Esophagus squamous epithelium (tissue), 5 donors: ENCODE measurements at places on chromosomes 1 and 21.
A peak's percentile ranks its signal among the peaks of the same experiment; 100 is the strongest.

DNA sequence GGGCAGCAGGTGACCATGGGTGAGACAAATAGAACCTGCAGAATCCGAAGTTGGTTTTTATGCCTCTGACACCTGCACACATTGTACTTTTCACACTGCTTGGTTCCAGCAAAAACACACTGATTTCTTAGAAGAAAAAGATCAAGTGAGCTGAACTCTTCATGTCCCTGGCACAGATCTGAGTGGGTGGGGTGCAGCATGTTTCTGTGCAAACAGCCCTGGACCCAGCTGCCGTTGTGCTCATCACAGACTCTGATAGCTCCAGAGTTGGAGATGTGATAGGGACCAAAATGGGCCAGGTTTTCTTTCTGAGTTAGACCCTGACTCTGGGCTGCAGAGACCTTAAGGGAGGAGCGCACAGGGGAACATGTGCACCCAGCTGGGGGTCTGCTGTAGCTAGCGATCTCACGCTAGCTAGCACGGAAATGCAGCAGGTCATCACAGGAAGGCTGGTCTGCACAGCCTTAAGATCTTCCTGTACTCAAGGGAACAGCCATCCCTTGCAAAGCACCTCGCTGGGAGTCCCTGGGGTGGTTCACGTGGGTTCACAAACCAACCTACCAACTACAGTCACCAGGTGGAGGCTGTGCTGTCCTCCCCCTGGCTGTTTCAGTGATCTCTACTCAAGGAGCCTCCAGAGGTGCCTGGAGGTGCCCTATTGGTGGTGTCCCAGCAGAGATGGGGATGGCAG, 291.1 kb downstream of the PTPRU start:
- no peak for DNase-seq

DNA sequence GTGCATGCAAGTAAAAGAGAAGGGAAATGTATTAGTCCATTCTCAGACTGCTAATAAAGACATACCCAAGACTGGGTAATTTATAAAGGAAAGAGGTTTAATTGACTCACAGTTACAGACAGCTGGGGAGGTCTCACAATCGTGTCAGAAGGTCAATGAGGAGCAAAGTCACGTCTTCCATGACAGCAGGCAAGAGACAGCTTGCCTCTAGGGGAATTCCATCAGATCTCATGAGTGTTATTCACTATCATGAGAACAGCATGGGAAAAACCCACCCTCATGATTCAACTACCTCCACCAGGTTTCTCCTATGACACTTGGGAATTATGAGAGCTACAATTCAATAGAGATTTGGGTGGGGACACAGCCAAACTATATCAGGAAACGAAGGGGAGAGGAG, 8.1 kb downstream of the KRTAP21-3 start:
- no peak for DNase-seq

DNA sequence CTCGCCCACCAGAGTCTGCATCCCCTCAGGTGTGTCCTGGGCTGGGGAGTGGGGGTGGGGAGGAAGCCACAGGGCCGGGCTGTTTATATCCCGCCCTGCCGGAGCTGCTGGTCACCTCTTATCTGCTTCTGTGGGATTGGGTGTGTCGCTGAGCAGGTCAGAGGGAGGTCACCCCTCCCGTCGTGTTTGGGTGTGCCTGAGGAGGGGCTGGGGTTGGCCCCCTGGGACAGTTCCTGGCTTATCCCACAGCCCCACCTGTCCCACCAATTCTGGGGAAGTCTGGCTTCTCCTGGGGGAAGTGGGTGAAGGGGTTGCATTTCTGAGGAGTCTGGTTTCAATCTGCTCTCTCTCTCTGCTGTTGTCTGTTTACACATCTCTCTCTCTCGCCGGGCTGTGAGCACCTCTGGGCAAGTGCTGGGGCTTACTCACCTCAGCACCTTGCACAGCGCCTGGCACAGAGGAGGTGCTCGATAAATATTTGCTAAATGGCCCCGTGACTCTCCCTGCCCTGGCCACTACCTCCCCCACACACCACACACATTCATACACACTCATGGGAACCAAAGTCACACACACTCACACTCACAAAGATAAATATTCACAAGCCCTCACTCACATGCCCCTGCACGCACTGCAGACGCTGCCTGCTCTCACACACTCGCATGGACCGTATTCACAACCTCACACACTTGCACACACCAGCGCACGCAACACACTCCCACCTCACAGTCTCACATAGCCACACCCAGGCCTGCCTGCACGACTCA, 8.3 kb downstream of the ELF3 start:
- no peak for DNase-seq

- no peak for DNase-seq
These were observed 32.5 kb downstream of the ADAMTS5 start for GRCh38 chr21:26934383-26934782.

DNA sequence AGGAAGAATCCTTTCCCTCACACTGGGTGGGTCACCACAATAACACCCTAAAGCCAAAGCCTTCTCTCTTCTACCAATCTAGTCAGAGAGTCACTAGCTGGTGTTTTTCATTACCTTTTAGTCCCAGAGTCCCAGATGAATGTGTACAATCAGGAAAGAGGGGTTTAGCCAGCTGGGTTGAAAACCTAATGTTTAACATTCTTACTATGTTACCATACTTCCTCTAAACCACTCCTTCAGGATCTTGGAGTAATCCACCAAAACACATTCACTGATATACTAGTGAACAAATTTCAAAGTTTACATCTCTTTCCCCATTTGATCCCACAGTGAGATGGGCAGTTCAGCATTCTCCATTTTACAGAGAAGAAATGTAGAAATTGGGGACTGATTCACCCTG, 9.7 kb downstream of the LPAR3 start:
- no peak for DNase-seq

DNA sequence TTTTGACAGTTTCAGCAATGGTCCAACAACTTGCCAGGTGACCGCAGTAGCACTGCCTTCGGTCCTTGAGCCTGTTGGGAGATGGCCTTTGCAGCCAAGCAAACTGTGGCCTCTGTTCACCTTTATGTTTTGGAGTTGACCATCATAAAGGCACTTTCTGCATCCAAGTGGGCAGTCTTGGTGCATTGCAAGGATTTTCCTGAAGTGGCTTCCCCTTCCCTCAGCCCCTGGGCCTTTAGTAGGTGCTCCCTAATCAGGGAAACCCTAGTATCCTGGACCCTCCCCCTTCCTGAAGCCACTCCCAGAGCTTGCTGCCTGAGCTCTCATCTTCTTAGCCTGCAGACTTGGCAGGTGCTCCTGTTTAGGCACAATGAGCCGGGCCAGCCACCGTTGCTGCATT, 140.2 kb downstream of the TRABD2B start:
- no peak for DNase-seq

GRCh38 chr1:155166471-155167165, 6.5 kb downstream of the KRTCAP2 start:
- DNase-seq, result no peak

GRCh38 chr1:9426291-9426711, 113.0 kb upstream of the SLC25A33 start:
- peak; percentile 37 for DNase-seq

- no peak for DNase-seq
These were observed 680.3 kb downstream of the PLA2G4A start for GRCh38 chr1:187509091-187509490.

DNA sequence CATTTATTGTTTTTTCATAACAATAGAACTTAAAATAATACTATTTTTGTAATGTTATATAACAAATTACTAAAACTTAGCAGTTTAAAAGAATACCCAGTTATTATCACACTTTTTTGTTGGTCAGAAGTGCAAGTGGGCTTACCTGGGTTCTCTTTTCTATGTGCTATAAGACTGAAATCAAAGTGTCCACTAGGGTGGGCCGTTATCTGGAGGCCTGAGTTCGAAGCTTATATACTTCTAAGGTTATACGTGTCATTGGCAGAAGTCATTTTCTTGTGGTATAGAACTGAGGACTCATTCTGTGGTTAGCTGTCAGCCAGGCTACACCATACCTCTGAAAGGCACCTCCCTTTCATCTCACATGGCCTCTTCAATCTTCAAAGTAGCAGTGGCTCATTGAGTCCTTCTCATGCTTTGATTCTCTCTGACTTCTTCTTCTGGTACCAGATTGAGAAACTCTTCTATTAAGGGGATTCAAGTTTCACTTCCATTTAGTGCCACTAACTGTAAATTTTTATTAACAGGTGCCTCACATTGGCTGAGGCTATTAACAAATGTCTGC, 414.3 kb downstream of the AMY1C start:
- no peak for DNase-seq

GRCh38 chr21:25578056-25578961, 29.0 kb downstream of the MRPL39 start:
- DNase-seq, result no peak

DNA sequence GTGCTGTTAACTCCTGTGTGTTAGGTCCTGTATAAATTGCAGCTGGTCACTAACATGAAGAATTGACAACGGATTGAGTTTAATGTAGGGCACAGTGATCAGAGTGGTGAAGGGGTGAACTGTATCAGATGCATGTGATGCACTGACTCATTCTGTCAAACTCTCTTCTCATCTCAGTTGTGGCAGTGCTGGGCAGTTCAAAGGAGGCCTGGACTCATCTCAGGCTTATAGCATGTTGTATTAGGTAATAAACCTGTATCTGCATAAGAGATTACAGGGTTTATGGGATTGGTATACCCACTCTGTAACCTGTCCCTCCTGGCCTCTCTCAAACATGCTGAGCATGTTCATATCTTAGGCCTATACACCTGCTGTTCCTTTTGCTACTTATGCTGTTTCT, 12.4 kb upstream of the GBP3 start:
- no peak for DNase-seq

DNA sequence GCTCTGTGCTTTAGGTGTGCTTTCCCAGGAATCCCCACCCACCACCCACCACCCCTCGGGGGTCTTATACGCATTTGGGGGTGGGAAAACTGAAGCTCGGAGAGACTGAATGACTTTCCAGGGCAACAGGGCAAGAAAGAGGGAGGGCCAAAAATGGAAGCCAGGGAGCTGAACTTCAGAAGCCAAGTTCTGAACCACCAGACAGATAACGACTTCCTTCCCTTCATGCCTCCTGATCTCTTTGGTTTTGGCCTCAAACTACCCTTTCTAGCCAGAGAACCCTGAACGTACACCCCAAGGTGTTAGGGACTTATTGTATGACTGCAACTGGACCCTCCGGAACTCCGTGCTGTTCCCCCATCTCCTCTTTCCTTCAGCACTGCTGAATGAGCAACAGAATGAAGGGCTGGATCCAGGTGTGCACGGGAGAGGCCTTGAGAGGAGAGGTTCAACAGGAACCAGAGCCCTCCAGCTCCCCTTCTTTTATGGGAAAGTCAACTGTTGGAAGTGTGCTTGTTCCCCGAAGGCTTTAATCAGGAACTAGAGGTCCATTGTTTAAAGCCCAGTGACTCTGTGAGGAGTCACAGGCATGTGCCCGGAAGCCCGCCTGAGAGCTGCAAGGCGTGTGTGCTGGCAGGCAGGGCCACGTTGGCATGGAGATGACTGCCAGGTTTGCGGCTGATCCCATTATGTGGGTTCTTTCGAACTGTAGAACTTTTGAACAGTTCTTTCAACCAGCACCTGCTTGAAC, 3.1 kb downstream of the BACE2 start:
- DNase-seq, result no peak

GRCh38 chr1:63739452-63739851, 34.4 kb upstream of the ROR1 start:
- DNase-seq, result no peak

GRCh38 chr1:155008015-155008941, 5.7 kb downstream of the ZBTB7B start:
- DNase-seq, result no peak

- DNase-seq, result no peak
These were observed 8.0 kb upstream of the CELSR2 start for GRCh38 chr1:109241344-109241743.

DNA sequence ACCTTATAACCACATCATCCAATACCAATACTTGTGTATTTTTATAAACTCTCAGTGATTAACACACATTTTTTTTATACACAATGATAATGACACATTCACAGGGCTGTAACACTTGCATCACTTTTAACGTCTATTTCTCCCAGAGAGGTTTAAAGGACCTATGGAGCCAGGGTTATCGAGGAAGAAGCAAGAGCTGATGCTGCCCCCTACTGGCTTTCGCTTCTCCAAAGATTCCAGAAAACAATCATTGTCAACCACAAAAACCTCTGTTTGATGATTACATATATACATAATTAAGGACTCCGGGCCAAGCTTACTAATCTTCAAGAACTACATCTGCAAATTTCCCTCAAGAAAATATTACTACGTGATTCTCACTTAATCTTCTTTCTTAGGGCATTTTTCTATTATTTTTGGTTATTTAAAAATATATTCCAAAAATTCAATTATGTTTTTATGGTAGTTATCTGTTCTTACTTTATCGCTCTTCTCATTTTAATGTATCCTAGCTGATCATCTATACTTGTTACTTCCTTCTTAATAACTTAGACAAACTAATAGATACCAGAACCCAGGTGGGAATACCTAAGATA, 214.5 kb downstream of the VAV3 start:
- DNase-seq, result no peak

- no peak for DNase-seq
These were observed 27.5 kb upstream of the KCNA2 start for GRCh38 chr1:110633646-110634030.

- no peak for DNase-seq
These were observed 17.6 kb downstream of the GPR137B start for GRCh38 chr1:236159704-236160539.

GRCh38 chr21:25859235-25859929, 124.6 kb downstream of the GABPA start:
- no peak for DNase-seq

- DNase-seq, result no peak
These were observed 3.1 kb downstream of the PTAFR start for GRCh38 chr1:28173151-28173979.

- DNase-seq, result no peak
These were observed 25.5 kb upstream of the IL10 start for GRCh38 chr1:206797534-206798383.

- no peak for DNase-seq
These were observed 100.3 kb downstream of the RNF220 start for GRCh38 chr1:44505210-44505993.

DNA sequence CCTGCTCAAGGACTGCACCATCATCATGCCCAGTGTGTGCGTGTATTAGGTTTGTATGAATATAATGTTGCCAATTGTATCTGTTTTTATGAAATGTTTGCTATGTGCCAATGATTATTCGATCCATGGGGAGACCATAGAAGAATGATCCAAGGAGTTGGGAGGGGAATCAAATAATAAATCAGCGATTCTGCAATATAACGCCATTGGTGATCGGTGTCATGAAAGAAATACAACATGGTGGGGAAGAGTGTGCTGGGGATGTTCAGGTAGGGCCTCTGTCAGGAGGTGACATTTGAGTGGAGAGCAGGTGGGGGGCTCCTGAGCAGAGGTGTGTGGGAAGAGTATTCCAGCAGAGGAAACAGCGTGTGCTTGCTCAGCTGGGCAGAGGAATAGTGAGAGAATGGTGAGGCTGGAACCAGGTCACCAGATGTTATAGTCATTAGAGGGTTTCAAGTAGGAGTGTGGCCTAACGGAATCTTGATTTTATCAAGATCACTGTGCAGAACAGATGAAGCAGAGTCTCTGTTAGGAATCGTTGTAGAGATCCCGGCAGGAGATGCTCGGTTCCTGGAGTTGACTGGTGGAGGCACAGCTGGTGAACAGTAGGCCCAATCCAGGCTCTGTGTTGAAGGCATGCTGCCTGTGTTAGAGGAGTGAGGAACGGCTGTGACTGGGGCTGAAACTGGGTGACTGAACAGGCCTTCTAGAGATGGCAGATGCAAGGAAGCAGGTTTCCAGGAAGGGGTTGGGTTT, 2.9 kb upstream of the ZNF496 start:
- no peak for DNase-seq
